ENCODE measurements at places on chromosomes 7 and 10. TPM values are rescaled to one million over a fixed set of nuclear protein-coding genes. Genes with fewer than 3 reads are reported as not detected.

CFTR gene
- 0.11 TPM for total RNA-seq

KIAA1217 gene
- total RNA-seq: 30.2 TPM

TFR2 gene
- total RNA-seq: 0.25 TPM

TBRG4 gene
- total RNA-seq: 79.3 TPM

HGF gene
- 2.3 TPM for total RNA-seq
